ENCODE measurements at places on chromosomes 5 and 9. TPM values are rescaled to one million over a fixed set of nuclear protein-coding genes. Genes with fewer than 3 reads are reported as not detected.

The SPINK5 gene
- not detected for total RNA-seq

The TNC gene
- 167 TPM for total RNA-seq

The PCDHB4 gene
- 0.12 TPM for total RNA-seq

The SOHLH1 gene
- total RNA-seq, result not detected

The OLFM1 gene
- total RNA-seq, result 0.29 TPM

The IFNA2 gene
- not detected for total RNA-seq

The DDX4 gene
- not detected for total RNA-seq

The TLX3 gene
- total RNA-seq, result 1.9 TPM

The OR1J2 gene
- total RNA-seq, result not detected

The STC2 gene
- 68.5 TPM for total RNA-seq

The SVEP1 gene
- total RNA-seq, result 17.2 TPM

The LHX6 gene
- under 0.01 TPM for total RNA-seq

The SCGB3A2 gene
- not detected for total RNA-seq

The PCDHB6 gene
- 0.20 TPM for total RNA-seq

The ANKRD34B gene
- total RNA-seq, result not detected

The ARID3C gene
- total RNA-seq, result not detected

The MEGF10 gene
- 13.7 TPM for total RNA-seq

The OGN gene
- not detected for total RNA-seq

The BARHL1 gene
- not detected for total RNA-seq

The STOM gene
- total RNA-seq, result 45.1 TPM

The SLC6A7 gene
- total RNA-seq, result not detected

The PTGER4 gene
- 2.2 TPM for total RNA-seq

The CCL28 gene
- total RNA-seq, result 8.8 TPM

The UGT3A2 gene
- total RNA-seq, result not detected

The CDKN2B gene
- 9.5 TPM for total RNA-seq

The LHX2 gene
- total RNA-seq, result 1.1 TPM

The MORN5 gene
- total RNA-seq, result not detected

All from RPMI7951 (cell line).